ENCODE measurements at places on chromosomes 5 and 9.

DNA sequence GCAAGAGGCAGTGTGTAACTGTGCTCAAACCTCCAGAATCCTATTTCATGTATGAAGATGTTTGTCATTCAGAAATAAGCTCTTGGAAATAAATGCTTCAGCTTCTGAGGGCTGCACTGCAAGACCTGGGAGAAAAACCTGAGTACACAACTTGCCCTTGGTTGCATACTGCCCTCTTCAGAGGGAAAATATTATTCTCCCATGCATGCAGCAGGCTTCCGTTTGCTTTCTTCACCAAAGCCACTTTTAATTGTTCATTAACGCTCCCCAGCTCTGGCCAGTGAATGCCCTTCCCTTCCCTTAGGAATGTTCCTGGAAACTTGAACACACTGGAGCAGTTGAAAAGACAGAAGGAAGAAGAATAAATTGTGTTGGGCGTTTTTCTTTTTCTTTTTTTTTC, 2.5 kb upstream of the WHRN start:
- no peak for DNase-seq

- DNase-seq, result no peak
Observed at GRCh38 chr5:9502050-9502834, 43.6 kb downstream of the SEMA5A start.

DNA sequence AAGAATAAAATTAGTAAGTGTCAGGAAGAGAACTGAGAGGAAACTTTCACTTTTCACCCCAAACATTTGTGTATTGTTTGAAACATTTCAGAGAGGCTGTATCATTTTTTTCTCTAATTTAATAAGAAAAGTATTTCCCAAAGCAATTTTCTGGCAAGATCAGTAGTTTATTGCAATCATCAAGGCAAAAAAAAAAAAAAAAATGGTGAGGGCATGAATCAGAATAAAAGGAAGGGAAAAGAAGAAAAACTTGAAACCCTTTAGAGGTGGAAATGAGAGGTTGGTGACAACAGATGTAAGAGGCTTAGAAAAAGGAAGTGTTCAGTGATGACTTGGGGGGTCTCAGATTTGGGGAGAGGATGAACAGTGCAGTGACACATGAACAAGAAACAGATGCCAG, 13.3 kb downstream of the SHC3 start:
- DNase-seq, result no peak

GRCh38 chr5:133353741-133354140, 258.6 kb downstream of the FSTL4 start:
- DNase-seq, result no peak

DNA sequence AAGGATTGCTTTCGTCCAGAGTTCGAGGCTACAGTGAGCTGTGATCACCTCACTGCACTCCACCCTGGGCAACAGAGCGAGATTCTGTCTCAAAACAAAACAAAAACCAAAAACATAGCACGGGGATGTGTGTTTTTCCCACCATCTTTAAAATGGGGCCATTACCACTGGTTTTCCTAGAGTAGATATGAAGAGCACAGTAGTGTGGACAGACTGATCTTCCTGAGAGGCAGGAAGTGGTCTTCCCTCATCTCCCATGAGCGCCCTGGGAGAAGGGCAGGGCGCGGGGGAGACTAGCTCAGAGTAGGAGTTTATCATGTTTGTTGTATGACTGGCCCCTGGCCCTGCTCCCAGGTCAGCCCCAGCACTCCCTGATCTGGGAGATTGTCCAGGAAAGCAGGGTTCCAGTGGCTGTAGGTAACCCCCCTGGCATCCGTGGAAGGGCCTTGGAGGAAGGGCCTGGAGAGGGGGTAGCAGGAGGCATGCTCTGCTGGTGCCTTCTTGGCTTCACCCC, 2.3 kb downstream of the SUSD3 start:
- DNase-seq, result no peak

DNA sequence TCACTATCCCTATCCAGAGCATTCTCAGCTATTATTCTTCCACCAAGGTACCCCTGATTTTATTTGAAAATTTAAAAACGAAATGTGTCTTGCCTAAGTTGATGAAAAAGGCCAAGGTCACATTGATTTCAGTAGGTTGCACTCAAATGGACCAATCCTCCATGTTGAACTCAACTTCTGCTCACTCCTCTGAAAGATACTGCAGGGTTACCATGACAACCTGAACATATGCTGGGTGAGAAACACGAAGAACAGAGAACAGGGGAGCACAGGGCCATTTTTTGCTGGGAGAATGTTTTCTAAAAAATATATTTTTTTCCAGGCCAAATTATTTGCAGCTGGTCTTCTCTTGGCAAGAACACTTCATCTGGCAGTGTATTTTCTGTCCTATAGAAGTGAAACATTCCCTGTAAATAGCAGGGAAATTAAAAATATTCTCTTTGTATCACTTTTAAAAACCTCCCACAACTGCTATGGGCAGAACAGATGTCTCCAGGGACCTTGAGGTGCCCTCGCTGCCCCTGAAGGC, 215.9 kb downstream of the NXNL2 start:
- no peak for DNase-seq

DNA sequence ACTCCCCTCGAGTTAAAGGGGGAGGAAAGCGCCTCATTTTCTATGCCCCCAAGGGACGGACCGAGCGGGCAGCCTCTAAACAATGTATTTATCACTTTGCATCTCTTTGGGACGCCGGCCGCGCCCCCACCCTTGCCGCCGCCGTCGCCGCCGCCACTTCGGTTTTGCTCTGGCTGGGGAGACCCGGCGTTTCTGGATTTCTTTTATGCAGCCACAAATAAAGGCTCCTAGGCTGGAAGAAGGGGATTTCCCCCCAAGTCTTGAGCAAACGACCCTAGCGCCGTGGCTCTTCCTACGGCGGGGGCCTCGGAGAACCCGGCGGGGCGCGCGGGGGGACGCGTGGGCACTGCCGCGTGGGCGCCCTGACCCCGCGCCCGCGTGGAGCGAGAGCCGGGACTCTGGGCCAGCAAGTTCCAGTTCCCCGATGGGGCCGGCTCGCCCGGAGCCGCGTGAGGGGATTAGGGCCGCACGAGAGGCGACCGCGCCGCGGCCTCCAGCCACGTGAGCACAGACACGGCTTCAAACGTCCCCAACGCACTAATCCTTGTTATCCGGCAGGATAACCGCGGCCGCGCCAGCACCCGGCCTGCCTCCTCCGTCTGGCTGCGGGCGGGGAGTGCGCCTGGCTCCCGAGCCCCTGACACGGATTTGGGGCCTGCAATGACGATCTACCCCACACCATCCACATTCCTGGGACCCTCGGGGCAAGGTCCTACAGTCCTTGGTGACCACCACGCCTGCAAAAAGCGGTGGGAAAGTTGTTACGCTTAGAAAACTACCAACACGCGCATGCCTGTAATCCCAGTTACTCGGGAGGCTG, 7.9 kb upstream of the NEUROG1 start:
- no peak for DNase-seq

DNA sequence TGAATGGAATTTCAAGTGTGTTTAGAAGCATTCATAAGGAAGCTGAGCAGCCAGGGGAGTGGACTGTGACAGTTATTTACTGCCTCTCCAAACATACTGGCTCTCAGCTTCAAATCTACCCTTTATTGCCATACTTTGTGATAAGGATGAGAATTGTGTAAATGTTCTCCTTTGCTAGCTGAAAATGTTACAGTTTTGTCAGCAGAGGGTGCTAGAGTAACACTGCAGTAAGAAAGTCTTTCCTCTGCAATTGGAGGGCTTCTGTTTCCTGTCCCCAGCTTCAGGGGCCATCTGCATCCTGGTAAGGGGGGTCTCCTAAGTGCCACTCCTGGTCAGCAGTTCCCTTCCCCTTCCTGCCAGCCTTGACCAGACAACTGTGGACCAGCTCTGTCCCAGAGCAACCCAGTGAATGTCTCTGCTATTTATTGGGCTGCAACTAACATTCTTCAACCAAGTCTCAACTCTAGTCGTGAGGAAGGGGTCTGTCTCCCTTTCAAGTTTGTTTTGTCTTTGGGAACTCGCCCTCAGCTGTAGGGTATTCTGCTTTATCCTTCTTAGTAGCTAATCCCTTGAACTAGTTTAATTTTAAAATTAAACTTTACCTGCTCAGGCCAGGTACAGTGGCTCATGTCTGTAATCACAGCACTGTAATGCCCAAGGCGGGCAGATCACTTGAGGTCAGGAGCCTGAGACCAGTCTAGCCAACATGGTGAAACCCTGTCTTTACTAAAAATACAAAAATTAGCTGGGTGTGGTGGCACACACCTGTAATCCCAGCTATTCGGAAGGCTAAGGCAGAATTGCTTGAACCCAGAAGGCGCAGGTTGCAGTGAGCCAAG, 45.3 kb downstream of the RAPGEF6 start:
- no peak for DNase-seq
